ENCODE measurements at places on chromosomes 16 and 17. TPM values are rescaled to one million over a fixed set of nuclear protein-coding genes. Genes with fewer than 3 reads are reported as not detected.

ASGR1 gene
- total RNA-seq, result 0.55 TPM

DNA sequence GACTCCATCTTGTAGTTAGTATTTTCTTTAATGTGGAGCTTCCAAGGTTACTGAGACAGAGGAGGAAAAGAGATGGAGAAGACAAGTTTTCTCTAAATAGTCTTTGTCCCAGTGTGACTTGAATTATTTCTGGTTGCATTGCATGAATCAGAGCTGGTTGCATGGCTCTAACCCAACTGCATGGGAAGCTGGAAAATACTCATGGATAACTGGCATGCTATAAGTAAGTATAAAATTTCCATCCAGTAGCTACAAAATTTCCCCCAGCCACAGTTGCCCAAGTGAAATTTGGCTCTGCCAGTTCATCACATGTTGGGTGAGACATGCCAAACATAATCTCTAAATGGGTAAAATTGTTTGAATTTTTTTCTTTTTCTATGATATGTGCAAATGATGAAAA lies 1161.5 kb downstream of the CDH11 start:
- H3K27me3 ChIP-seq, result no peaks in the 10 kb centered on the region
- H3K4me1 ChIP-seq, result no peaks in the 10 kb centered on the region
- DNase-seq, result no peak
- no peak overlapping the region for H3K27ac ChIP-seq
- no peaks in the 10 kb centered on the region for H3K36me3 ChIP-seq
- H3K4me3 ChIP-seq, result no peak overlapping the region

DNA sequence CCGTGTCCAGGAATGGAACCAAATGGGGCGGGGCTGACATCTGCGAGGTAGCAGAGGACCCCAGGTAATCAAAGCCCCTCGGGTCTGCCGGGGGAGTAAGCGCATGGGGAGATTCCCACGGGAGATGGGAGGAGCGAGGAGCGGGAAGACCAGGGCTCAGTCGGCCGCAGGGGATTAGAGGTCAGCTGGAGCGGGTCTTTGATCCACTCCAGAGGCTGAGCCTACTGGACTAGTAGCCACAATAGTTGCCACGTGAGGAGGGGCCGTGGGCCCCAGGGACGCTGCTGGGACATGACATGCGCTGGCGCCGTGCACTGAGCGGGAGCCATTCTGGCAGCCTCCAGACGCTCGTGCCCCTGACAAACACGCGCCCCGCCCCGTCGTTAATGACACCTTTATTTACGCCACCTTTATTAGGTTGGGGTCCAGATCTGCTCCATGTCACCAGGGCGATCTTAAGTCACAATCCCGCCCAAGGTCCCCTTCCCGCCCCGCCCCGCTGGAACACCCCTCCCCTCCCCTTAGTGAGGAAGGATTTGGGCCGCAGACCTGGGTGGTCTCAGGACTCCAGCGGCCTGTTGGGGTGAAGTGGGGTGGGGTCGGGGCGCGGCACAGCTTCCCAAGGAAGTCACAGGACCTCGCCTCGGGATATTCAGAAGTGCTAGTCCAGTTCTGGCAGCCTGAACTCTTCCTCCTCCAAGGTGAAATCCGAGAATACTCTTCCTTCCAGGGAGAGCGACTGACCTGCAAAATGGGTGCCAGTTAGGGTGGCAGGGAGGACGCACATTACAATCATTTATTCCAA lies 15.0 kb downstream of the PPY start:
- no peak for DNase-seq
- H3K4me3 ChIP-seq, result peak overlapping the region; percentile 67
- no peak overlapping the region for H3K27ac ChIP-seq
- peaks cover 23% of the 10 kb centered on the region for H3K4me1 ChIP-seq
- H3K36me3 ChIP-seq, result no peaks in the 10 kb centered on the region
- no peaks in the 10 kb centered on the region for H3K27me3 ChIP-seq

- H3K27me3 ChIP-seq, result no peaks in the 10 kb centered on the region
- H3K27ac ChIP-seq, result no peak overlapping the region
- H3K4me1 ChIP-seq, result peaks cover 47% of the 10 kb centered on the region
- no peaks in the 10 kb centered on the region for H3K36me3 ChIP-seq
- DNase-seq, result no peak
Observed at GRCh38 chr17:74785096-74785980, 9.2 kb upstream of the NAT9 start.

- peak overlapping the region; percentile 15 for H3K27ac ChIP-seq
- H3K4me3 ChIP-seq, result no peak overlapping the region
- no peaks in the 10 kb centered on the region for H3K27me3 ChIP-seq
- H3K4me1 ChIP-seq, result peaks cover 93% of the 10 kb centered on the region
- DNase-seq, result no peak
Observed at GRCh38 chr16:57004387-57005250, 15.3 kb downstream of the NLRC5 start.

GRCh38 chr17:39239640-39240314 lies 14.0 kb upstream of the STAC2 start:
- H3K27ac ChIP-seq, result no peak overlapping the region
- H3K4me1 ChIP-seq, result peaks cover 48% of the 10 kb centered on the region
- H3K27me3 ChIP-seq, result no peaks in the 10 kb centered on the region

CARD14 gene
- not detected for total RNA-seq

DNA sequence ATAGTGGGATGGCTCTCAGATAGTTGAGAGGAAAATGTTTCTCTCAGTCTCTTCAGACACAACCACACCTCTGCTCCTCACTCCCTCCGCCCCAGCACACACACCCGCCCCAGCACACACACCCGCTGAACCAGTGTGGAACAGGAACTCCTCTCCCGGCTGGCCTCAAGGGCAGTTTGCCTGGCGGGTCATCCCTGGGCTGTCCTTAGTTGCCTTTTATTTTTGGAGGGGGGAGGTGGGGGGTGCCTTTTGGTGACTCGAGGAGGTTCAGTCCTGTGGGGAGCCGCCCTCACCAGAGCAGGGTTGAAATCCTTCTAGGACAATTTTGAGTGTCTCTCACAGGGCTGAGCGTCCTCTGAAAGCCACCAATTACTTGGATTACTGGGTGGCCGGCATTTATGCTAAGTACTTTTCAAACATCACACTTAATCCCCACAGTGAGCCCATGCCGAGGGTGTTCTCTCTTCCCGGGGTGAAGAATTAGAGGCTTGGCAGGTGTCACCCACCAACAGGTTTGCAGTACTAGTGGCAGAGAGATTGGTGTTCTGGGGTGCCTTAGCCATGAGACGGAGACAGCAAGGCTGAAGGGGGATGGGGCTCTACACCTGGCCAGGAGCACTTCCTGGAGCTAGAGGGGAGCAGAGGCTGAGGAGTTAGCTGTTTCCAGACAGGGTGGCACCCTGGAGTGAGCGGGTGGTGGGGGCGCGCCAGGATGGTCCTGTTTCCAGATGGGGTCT lies 2.8 kb downstream of the RASD1 start:
- H3K36me3 ChIP-seq, result no peaks in the 10 kb centered on the region
- H3K27ac ChIP-seq, result no peak overlapping the region
- no peaks in the 10 kb centered on the region for H3K27me3 ChIP-seq
- DNase-seq, result no peak
- H3K4me1 ChIP-seq, result peaks cover 10% of the 10 kb centered on the region

DNA sequence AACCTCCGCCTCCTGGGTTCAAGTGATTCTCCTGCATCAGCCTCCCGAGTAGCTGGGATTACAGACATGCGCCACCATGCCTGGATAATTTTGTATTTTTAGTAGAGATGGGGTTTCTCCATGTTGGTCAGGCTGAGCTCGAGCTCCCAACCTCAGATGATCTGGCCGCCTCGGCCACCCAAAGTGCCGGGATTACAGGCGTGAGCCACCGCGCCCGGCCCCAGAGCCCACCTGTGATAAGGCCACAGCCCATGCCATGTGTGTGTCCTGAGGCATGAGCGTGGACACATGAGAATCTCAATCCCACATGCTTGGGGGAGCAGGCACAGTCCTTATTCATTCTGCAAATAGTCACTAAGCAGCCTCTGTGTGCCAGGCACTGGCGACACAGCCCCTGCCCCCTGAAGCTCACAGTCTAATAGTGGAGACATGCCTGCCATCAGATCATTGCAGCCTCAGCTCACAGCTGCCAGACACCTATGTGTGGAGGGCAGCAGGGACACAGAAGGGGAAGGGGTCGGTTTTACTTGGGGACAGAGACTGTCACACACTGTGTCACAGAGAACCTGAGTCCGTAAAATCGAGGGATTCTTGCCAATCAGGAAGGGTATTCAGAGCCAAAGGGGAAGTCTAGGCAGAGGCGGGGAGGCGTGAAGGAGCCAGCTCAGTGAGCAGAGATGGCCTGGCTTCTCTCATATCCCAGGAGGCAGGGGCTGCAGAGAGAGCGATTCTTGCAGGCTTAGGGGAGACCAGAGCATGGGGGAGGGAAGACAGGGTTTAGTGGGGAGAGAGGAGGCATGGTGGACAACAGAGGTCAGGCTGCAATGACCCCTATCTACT lies 9.4 kb upstream of the ABCC3 start:
- no peaks in the 10 kb centered on the region for H3K4me1 ChIP-seq
- no peak for DNase-seq
- no peak overlapping the region for H3K4me3 ChIP-seq
- H3K27me3 ChIP-seq, result peaks cover 10% of the 10 kb centered on the region

- H3K4me3 ChIP-seq, result no peak overlapping the region
- peaks cover 27% of the 10 kb centered on the region for H3K4me1 ChIP-seq
- DNase-seq, result no peak
Observed at GRCh38 chr16:30767767-30768465, 5.8 kb downstream of the RNF40 start.

- DNase-seq, result no peak
- no peaks in the 10 kb centered on the region for H3K27me3 ChIP-seq
- H3K4me1 ChIP-seq, result no peaks in the 10 kb centered on the region
- no peaks in the 10 kb centered on the region for H3K36me3 ChIP-seq
Observed at GRCh38 chr16:19830902-19831560, 53.6 kb downstream of the GPRC5B start.

CCDC144A gene
- total RNA-seq, result 1.2 TPM

DNA sequence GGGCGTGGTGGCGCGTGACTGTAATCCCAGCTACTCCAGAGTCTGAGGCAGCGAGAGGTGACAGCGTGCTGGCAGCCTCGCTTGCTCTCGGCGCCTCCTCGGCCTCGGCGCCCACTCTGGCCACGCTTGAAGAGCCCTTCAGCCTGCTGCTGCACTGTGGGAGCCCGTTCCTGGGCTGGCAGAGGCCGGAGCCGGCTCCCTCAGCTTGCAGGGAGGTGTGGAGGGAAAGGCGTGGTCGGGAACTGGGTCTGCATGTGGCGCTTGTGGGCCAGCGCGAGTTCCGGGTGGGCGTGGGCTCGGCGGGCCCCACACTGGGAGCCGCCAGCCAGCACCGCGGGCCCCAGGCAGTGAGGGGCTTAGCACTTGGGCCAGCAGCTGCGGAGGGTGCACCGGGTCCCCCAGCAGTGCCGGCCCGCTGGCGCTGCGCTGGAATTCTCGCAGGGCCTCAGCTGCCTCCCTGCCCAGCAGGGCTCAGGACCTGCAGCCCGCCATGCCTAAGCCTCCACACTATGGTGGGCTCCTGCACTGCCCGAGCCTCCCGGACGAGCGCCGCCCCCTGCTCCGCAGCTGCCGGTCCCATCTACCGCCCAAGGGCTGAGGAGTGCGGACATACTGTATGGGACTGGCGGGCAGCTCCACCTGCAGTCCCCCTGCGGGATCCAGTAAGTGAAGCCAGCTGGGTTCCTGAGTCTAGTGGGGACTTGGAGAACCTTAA lies 1093.3 kb upstream of the CDH8 start:
- no peak overlapping the region for H3K27ac ChIP-seq
- no peak for DNase-seq

DNA sequence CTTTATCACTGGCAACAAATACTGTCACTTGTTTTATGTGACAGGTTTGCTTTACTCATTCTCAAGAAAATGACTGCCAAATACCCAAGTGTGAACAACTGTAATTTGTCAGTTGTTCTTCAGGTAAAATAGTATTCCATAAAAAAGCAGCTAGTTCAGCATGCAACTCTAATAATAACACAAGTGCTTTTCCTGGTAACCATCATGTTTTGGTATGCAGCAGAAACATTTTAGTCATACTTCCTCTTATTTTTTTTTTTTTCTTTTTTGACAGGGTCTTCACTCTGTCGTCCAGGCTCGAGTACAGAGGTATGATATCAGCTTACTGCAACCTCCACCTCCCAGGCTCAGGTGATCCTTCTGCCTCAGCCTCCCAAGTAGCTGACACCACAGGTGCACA lies 4.6 kb downstream of the TERF2 start:
- H3K4me3 ChIP-seq, result no peak overlapping the region
- peaks cover 18% of the 10 kb centered on the region for H3K4me1 ChIP-seq
- H3K27ac ChIP-seq, result no peak overlapping the region
- peaks cover 26% of the 10 kb centered on the region for H3K36me3 ChIP-seq
- no peak for DNase-seq

GRCh38 chr17:2190014-2190413 lies 113.6 kb downstream of the SMG6 start:
- no peak overlapping the region for H3K4me3 ChIP-seq
- H3K4me1 ChIP-seq, result peaks cover 28% of the 10 kb centered on the region
- peaks cover 25% of the 10 kb centered on the region for H3K36me3 ChIP-seq
- no peak for DNase-seq
- H3K27ac ChIP-seq, result no peak overlapping the region
- no peaks in the 10 kb centered on the region for H3K27me3 ChIP-seq

DNA sequence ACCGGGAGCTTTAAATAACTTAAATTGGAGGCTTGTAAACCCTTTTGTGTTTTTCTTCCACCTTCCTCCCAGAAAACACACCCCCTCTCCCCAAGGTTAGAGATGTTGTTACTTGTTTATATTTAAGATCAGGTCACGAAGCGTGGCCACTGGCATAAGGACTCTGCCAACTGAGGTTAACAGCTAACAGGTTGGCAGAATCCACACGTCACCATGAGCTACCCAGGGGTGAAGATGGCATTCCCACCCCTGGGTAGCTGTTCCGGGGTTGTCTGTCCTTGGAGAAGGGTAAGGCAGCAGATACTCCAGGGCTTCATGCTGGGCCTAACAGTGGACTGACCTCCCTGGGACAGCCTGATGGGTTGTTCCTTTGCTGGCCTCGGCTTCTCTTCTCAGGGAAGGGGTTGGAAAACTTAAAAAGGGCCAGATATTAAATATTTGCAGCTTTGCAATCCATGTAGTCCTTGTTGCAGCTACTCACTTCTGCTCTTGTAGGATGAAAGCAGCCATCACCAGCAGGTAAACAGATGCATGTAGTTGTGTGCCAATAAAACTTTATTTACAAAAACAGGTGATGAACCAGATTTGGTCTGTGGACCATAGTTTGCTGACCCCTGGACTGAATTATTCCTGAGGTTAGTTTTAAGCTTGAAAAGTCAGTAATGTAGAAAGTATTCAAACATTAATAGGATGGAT lies 148.6 kb downstream of the MSI2 start:
- H3K27ac ChIP-seq, result no peak overlapping the region
- H3K4me1 ChIP-seq, result peaks cover 6% of the 10 kb centered on the region
- no peak for DNase-seq

TBC1D28 gene
- not detected for total RNA-seq
